ENCODE measurements at places on chromosomes 3 and 15.

DNA sequence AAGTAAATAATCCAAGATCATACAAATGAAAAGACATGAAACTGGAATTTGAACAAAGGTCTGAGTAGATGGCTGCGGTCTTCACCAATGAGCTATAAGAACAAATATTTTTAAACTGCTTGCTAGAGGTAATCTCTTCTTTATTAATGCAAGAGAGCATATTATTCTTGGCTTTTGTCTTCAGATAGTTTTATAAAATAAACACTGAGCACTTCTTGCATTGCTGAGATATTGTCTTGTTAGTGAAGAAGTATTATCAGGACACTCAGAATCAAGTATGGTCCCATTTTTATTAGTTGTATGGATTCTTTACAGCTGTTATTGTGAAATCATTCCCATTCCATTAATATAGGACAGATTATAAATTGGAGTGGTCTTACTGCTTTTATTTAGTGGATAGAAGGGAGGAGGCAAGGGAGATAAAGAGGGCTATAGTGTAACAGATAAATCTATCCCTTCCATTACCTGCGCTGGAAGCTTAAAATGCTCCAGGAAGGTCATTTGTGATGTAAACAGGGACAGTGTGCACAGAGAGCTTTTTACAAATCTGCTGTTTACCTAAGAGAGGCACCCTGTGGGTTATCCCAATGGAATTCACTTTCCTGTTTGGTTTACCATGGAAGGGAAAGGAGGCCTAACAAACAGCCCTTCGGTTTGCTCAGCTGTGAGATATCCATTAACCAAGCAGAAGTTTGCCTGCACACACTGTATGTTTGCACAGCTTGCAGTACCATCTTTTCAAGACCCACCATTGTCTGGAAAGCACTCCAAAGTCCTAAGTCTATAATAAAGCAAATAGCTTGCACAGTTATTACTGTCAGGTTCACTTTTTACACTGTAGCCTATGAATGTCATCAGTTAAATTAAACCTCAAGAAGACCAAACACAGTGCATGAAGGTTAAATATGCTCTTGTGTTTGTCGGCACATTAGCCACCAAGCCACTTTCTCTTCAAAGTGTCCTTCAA is 347.7 kb upstream of the TGFBR2 start:
- DNase-seq, result no peak

- peak; percentile 47 for DNase-seq
Measured at GRCh38 chr3:159763602-159764489, 224.8 kb upstream of the IL12A start.

DNA sequence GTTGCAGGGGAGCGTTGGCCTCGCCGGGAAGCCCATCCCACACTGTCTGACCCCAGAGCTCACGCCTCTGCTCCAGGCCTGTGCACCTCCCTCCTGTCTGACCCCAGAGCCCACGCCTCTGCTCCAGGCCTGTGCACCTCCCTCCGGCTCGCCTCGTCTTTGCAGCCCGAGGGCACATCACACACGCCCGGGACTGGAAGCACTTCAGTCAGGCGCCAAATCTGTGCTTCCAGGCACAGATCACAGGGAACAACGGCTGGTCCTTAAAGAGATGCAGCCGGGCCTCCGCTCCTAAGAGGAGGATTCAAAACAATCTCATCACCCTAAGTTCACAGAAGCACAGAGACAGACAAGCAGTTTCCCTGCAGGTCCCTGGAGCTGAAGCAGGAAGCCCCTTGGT is 103.0 kb upstream of the RPL32 start:
- DNase-seq, result no peak

DNA sequence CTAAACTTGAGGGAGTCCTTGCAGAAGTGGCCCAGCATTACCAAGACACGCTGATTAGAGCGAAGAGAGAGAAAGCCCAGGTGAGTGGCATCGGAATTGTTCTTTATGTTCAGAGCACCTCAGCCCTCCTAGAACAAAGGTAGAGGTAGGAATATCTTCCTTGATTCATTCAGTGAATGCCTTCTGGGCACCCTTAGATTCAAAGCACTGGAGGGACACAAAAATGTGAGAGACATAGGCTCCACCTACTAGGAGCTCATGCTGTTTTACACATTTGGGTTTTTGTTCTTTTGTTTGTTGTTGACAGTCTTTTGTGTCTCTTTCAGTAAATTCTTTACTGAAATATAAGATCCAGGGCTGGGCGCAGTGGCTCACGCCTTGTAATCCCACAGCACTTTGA is 68.2 kb downstream of the IQGAP1 start:
- no peak for DNase-seq

DNA sequence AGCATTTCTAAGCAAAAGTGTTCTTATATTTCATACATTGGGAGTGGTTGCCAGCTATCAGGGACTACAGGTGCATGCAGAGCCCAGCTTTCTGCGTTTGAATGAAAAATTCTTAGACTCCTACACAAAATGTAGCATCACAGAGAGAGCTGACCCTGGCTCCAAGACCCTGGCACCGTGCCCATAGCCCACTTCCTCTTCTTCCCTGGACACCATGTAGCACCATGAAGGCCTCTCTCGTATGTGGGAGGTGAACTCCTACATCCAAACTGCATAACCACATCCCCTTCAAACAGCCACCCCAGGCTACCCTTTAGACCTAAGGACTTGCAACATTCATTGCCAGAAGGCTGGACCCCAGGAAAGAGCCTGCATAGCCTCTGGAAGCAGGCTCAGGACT is 35.8 kb upstream of the ATOSA start:
- no peak for DNase-seq

DNA sequence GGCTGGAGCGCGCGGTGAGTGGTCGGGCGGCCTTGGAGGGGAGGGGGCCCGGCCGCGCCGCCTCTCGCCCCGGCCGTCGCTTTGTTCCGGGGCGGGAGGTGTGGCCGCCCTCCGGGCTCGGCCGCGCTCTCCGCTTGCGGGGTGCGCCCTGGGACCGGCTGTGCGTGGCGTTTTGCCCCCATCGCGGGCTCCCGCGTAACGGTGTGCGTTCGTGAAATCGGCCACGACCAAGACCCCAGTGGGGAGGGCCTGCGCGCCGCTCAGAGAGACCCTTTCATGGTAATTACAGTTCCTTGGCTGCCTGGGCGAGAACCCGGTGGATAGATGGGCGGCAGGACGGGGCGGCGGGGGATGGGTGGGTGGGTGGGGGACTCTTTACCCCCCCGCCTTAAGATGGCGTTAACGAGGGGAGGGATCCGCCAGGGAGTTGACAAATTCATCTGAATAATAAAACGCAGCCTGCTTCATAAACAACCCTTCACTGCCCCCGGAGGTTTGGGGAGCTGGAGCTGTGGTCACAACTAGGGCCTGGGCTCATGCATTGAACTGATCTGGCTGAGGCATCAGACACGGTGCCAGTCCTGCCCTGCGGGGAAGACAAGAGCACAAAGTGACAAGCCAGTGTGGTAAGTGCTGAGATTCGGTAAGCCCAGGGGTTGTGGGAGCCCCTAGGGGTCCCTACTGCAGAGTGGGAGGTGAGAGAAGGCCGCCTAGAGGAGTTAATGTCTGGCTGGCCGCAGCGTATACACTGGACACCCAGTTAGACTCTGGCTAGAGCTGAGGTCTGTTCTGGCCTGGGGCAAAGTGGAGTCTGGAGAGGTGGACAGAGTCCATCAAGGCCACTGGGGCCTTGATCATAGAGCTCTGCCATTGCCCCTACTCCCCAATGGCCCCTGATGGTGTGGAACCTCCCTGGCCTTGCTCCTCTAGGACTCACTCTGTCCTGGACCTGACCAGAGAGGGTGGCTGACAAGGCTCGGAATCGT is 668 bp downstream of the MRAS start:
- no peak for DNase-seq

- DNase-seq, result no peak
Measured at GRCh38 chr15:91620229-91620628, 233.3 kb upstream of the SLCO3A1 start.

- no peak for DNase-seq
Measured at GRCh38 chr3:45655906-45656305, 33.3 kb upstream of the SACM1L start.

- DNase-seq, result peak; percentile 3
Measured at GRCh38 chr3:82229397-82229796, 468.0 kb upstream of the GBE1 start.

GRCh38 chr3:50418850-50419249 is 59.5 kb upstream of the TMEM115 start:
- no peak for DNase-seq

- peak; percentile 78 for DNase-seq
Measured at GRCh38 chr15:42608110-42608531, 32.7 kb downstream of the STARD9 start.

DNA sequence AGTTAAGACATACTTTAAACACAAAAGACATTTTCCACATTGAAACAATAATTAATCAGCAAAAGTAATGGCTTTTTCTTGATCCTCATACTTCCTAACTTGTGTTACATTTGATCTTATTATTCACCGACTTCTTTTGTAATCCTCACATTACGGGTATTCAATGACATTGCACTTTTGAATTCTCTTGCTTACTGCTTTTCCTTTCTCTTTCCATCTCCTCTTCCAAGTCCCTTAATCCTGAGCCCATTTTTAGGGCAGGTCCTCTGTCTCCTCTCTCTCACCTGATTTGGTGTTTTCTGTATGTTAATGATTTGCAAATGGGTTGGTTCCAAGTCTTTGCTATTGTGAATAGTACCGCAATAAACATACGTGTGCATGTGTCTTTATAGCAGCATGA is 48.5 kb upstream of the RAP2B start:
- DNase-seq, result no peak

- peak; percentile 75 for DNase-seq
Measured at GRCh38 chr15:73704869-73705645, 20.9 kb downstream of the CD276 start.

DNA sequence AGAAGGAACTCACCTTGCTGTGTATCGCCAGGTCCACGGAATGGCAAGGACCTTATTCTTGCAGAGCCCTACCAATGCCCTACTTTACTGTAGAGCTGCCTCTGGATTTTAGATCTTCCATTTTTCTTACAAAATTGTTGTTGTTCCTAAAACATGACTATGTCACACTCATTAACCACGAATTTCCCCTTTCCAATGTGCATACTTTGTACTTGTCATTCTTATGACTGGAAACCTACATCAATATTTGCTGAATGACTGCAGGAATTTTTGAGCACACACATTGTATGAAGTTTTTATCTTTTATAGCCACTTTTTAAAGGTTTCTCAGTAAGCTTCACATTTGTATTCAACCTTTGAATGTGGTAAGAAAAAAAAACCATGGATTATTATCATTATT is 35.9 kb upstream of the CMSS1 start:
- no peak for DNase-seq

GRCh38 chr3:69761896-69762767 is 22.9 kb downstream of the MITF start:
- DNase-seq, result peak; percentile 11

DNA sequence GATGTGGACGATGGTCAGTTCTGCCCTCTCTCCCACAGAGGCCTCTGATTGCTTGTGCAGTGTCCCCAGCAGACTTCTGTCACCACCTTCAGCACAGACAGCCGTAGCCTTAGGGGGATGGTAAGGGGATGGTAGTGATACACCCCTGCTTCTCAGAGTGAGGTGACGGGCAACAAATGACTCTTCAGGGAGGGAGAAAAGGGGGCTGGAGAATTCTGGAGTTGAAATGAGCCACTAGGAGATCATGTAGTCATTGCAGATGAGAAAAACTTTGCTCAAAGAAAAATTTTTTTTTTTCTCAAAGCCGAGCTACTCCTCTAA is 29.6 kb upstream of the TIMP4 start:
- DNase-seq, result no peak

DNA sequence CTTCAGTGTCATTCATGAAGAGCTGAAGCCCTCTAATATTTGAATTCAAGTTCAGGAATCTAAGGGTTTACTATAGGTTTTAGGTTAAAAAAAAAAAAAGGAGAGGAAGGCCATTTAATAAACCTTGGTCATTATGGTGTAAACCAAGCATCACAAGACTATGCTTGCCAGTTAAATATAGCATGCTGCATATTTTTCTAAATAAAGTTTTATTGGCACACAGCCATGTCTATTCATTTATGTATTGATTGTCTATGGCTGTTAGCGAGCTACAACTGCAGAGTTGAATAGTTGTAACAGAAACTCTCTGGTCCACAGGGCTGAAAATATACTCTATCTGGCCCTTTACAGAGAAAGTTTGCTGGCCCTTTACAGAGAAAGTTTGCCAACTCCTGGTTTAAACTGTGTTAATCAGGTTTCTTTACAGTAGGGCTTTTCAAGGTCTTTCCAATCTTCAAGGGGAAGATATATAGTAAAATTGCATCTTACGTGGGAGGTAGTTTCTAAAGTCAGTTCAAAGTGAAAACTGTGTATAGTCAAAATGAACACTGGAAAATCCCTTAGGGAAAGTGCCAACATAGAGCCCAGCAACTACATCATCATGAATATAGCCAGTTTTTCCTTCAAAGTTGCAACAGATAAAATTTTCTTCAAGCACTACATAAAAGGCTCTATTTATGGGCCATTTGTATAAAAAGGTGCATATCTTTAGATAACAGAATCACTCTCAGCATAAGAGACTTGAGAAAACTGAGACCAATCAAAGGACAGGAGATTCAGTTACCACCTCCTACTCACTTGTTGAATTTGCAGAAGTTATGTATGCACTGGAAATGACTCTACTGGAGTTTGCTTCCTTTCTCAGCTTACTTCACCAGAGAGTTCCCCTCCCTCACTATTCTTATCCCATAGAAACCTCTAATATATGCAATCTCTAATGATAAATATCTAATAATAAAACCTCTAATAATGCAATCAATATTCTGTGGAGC is 49.7 kb upstream of the FRMD4B start:
- DNase-seq, result peak; percentile 43

GRCh38 chr3:114144909-114145688 is 33.8 kb downstream of the DRD3 start:
- DNase-seq, result peak; percentile 58

- DNase-seq, result no peak
Measured at GRCh38 chr15:25838191-25838870, 24.8 kb downstream of the ATP10A start.

DNA sequence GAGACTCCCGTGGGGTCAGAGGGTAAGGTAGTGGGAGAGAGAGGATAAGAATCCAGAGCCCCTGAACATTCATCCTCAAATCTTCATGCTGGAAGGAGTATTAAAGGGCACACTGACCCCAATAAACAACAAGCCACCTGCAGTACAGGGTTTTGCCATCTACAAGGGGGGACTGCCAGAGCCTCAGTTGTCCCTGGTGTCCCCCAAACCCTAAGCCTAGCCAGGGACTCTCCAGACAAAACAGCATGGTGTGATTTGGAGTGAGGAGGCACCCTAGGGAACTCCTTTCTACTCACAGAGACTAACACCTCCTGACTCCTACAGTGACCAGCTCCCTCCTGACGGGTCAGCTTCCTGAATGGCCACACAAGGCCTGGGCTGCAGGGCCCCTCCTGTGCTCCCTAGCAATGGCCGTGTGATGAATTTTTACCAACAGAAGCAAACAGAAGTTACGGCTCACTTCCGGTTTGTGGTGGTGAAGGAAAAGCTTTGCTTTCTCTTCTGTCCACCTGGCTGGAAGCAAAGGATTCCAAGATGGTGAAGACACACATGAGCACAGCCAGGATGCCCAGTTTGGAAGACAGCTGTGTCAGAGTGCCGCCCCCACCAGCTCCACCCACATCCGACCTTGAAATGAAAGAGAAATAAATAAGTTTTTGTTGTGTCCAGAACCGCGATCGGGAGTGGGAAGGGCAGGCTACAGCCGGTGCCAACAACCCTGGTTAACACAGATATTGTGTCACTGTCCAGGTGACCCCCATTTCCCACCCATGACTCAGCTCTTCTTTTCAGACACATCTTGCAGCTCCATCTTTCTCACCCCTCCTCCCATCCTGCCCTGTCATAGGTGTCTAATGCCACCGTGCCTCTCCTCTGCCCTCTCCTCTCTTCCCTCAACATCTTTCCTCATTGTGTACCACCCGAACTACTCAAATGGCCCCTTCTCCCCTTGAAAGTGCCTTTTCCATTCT is 69.6 kb upstream of the ATP13A3 start:
- DNase-seq, result peak; percentile 6
